Activated T-cell treated with anti-CD3 and anti-CD28 coated beads, Interleukin-2, amount 50 U/mL, for 48 hours (primary cell): ENCODE measurements at places on chromosomes 11 and 22.

- no peak for DNase-seq
These were observed 12.9 kb downstream of the SIRT3 start for GRCh38 chr11:223026-223789.

- DNase-seq: peak; percentile 17
These were observed 497.2 kb downstream of the NTM start for GRCh38 chr11:131867457-131868257.

- DNase-seq: peak; percentile 54
These were observed 643 bp downstream of the TIGD3 start for GRCh38 chr11:65355013-65355775.

DNA sequence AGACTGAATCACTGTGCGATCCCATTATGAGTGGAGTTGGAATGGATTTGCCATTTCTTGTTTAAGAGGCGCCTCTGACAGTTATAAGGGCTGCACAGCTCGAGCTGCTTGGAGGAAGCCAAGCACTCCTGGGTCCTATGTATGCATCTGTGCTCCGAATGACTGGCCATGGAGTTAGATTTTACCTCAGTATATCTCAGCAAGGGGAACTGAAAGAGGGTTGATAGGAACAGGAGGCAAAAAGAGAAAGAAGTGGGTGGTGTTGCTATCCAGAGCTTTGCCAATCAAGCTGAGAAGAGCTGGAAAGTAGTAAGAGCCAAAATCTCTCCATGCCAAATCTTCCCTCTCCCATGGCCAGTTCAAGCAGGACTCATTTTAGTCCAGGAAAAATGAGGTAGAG, 632.0 kb upstream of the KIRREL3 start:
- no peak for DNase-seq

GRCh38 chr11:67631411-67631810, 1.7 kb upstream of the NUDT8 start:
- DNase-seq: no peak

DNA sequence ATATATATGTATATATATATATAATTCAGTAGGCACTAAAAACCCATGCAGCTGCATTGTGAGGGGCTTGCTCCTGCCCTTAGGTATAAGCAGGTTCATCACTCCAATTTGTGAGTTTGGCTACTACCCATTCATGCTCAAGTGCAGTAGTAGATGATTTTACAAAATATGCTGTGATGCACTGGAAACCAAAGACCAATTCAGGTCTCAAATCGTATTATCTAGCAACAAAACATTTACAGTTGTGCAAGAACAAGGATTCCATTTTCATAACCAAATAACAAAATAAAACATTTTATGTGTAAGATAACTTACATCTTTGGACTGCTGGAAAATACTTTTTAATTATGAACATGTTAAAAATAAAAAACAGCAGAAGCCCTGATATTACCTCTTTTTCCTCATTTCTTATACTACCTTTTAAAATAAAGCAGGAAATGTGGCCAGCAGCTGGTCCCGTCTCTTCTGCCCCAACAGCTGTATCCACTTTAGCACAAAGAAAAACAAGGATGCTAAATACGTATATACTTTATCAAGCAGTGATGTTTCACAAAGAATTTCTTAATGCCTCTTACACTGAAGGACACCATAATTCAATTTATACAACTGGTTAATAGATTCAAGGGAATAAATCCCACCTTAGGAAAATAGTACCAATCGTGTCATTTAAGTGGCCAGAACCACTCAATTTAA, 2.8 kb downstream of the CREBZF start:
- no peak for DNase-seq

DNA sequence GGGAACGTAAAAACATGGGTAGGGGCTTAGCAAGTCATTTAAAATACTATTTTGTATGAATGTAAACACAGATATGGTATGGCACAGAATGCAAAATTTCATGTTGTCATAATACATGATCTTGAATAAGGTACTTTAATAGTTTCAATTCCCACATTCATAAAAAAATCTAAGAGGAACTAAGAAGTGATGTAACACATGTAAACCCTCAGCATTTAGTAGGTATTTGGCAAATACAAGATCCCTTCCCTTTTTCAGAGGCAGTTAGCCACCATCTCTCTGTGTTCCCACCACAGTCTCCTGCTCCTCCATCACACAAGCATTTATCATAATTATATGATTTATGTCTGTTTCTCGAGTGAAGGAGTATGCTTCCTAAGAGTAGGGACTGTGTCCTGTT, 251.8 kb downstream of the TENM4 start:
- DNase-seq: no peak

GRCh38 chr11:47152126-47152952, 24.3 kb downstream of the ARFGAP2 start:
- DNase-seq: no peak

DNA sequence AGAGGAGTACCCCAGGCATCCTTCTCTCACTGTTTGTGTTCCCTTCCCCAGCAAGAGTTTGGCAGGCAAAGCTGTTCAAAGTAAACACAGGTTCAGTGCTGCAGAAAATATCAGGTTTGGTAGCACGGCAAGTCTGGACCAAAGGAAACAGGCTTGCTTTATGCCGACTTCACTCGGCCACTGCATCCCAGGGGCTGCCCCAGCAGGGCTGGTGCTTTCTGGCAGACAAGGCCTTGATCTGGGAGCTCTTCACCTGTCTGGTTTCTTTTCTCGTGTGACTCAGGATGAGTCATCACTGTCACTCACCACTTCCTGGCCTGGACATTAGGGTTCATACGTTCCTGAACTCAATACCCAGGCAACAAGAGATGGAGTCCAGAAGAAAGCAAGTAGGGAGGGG, 52.6 kb upstream of the NAV2 start:
- DNase-seq: peak; percentile 32

GRCh38 chr11:133903056-133903455, 53.7 kb downstream of the IGSF9B start:
- DNase-seq: peak; percentile 8

GRCh38 chr11:2689651-2690575, 9.9 kb downstream of the KCNQ1OT1 start:
- no peak for DNase-seq

DNA sequence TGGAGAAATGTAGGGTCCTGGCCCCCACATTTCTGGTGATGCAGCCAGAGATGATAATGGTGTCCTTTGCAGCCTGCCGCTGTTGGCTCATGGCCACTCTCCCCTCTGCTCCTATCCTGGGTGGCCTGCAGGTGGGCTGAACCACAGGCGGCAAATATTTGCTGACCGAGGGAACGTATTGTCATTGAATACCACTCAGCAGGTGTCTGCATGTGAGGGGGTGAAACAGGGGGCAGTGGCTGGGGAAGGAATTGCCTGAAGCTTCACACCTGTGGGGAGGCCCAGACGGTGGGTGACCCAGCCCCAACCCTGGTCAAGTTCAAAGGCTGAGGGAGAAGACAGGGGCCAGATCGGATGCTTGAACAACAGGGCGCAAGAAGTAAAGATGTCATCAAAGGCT, 73.3 kb upstream of the WNT11 start:
- no peak for DNase-seq

DNA sequence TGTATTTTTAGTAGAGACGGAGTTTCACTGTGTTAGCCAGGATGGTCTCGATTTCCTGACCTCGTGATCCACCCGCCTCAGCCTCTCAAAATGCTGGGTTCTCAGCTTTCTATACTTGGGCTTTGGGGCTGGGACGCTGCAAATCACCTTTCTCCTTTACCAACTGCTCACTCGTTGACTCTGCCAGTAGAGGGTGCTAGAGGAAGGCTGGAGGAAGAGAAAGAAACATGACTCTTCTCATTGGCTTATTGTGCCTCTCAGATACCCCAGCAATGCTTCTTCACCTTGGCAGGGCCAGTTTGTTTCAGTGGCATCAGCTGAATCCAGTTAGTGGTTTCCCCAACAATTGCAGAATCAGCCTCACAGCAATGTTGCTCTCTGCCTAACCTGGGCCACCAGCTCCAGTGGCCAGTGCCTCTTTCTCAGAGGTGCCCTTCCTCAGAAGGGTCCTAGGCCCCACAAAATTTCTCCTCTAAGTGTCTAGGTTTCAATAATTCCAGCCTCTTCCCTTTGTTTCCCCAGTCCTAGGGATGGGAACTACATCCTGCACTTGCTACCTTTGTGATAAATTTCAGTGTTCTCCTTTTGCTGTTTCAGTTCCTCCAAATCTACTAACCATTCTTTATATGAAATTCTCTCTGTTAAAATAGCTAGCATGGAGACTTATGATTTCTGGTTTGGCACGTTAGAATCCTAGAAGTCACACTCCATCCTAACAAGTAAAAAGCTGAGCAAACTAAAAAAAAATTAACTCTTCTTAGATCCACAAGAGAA, 71.5 kb upstream of the VSTM5 start:
- DNase-seq: peak; percentile 35

DNA sequence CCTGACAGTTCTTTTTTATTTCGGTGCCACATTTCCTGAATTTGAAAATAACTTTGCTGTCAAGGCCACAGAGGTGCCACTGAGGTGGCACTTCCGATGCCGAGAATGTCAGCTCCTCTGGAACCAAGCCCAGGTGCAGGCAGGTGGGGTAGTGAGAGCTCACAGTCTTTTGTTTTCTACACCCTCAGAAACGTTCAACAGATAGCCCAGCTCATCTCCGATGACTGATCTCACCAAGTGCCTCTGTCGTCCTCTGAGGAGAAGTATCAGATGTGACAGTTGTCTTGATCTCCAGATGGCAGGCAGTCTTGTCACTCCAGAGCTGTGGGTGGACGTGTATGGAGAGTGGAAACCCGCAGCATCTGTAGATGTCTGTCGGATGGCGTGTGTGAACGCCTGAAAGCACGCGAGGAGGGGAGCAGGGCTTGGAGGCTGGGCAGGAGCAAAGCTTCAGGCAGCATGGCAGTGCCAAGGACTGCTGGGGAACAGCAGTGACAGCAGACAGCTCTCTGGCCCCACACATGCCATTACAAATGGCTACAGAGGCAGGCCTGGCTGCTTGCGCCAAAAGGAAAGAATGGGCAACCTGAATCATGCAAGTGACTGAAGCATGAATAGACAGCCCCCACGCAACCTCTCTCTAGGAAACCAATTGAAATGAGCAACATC, 877.0 kb downstream of the OPCML start:
- no peak for DNase-seq

- peak; percentile 28 for DNase-seq
These were observed 663 bp upstream of the LARGE2 start for GRCh38 chr11:45921561-45922424.

DNA sequence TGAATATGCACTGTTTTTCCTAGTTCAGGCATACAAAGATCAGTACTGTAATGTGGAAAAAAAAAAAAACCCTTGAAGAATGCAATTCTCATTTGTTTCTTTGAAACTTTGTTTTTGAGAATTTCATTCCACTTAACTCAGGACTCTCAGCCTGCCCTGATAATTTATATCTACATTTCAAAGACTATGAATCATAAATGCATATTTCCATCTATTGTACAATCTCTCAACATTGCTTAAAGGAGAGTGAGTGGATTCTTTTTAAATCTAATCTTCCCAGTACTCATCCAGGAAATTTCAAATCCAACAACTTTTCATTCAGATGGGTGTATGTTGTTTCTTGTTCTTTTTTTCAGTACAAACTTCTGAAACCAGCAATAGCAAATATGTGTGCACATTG, 322.2 kb upstream of the DDI1 start:
- no peak for DNase-seq

- DNase-seq: no peak
These were observed 60.2 kb upstream of the HMGXB4 start for GRCh38 chr22:35197071-35197470.

GRCh38 chr22:28927630-28928029, 44.3 kb downstream of the ZNRF3 start:
- DNase-seq: no peak

- no peak for DNase-seq
These were observed 46.4 kb upstream of the AMOTL1 start for GRCh38 chr11:94721565-94722292.

DNA sequence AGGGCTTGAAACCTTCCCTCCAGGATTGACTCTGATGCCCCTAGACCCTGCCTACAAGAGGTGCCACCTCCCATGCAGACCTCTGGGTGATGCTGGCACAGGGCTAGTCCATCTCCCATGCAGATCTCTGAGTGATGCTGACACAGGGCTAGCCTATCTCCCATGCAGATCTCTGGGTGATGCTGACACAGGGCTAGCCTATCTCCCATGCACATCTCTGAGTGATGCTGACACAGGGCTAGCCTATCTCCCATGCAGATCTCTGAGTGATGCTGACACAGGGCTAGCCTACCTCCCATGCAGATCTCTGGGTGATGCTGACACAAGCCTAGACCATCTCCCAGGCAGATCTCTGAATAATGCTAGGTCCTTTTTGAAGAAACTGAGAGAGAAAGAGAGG, 321.7 kb downstream of the NTM start:
- DNase-seq: no peak

DNA sequence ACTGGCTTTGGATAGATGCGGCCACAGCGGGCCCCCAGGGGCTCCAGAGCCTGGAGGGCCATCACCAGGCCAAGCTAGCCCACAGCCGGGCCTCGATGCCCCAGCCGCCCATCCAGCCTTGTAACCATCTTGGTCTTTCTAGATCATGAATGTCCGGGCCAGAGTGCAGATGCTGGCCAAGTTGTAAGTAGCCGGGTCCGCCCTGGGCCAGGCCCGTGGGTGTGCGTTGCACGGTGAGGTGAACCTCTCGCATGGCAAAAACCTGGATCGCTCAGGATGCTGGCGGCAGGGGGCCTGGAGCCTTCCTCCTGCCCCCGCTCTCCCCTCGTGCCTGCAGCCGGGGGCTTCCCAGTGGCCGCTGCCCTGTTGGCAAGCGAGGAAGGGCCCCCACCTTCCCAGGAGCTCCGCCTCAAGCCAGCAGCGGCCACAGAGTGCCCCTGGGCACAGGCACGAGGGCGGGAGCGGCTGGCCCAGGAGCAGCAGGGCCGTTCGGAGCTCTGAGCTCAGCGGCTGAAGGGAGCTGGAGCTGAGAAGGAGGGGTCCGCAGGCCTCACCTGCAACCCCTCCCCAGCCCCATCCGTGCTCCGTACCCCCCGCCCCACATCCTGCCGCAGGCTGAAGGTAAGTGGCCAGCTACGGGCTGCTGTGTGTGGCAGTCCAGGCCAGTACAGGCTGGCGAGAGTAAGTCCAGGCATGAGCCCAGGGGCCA, 10.9 kb upstream of the MRPL23 start:
- DNase-seq: no peak

GRCh38 chr11:44082645-44083044, 12.8 kb upstream of the EXT2 start:
- no peak for DNase-seq

DNA sequence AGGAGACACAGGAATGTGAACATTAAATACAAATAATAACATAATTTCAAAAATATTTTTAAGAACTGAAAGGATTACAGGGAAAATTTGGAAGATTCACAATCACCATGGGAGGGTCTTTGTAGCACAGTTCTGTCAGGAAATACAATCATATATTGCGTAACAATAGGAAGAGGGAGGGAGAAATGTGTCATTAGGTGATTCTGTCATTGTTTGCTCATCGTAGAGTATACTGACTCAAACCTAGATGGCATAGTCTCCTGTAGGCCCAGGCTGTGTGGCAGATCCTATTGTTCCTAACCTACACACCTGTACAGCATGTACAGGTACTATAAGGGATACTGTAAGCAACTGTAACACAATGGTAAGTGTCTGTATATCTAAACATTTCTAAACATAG, 330.4 kb downstream of the BRD1 start:
- DNase-seq: no peak
